ENCODE measurements at places on chromosomes 6 and 20.

- DNase-seq: no peak
Observed at GRCh38 chr6:146876271-146877151, 277.7 kb downstream of the ADGB start.

- no peak for DNase-seq
Observed at GRCh38 chr6:143761074-143761473, 82.1 kb upstream of the LTV1 start.

GRCh38 chr6:3748208-3749066 lies 3.1 kb downstream of the PXDC1 start:
- no peak for DNase-seq

DNA sequence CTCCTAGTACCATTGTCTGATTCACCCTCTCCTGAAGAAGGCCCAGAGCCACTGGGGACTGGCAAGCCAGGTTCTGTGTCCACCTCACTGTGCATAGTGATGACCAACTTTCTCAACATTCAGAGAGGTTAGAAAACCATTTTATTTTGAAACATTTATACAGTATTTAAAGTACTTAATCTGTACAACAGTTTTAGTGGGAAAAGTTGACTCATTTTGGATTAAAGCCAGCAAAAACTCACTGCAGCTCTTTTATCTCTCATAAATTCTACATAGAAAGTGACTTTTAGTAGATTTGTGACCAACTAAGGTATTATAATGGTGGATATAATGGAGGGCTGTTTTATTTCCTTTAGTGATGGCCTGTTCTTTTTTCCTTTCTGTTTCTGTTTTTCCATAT lies 9.7 kb downstream of the TULP4 start:
- DNase-seq: no peak

DNA sequence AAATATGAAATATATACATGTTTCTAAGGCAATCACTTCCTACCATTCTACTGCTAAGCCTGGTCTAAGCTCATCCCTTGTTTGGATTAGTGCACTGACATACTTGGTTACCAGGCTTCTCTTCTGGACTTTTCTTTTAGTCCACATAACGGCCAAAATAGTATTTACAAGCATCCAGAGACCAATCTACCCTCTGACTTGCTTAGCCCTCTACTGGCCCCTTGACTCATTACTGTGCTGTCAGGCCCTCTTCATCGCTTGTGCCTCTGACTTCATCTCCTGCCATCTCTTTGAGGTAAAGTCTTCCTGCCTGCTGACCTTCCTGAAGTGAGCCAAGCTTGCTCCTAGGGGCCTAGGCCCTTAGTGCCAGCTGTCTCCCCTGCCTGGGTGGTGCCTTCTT lies 35.1 kb downstream of the TULP4 start:
- DNase-seq: no peak

DNA sequence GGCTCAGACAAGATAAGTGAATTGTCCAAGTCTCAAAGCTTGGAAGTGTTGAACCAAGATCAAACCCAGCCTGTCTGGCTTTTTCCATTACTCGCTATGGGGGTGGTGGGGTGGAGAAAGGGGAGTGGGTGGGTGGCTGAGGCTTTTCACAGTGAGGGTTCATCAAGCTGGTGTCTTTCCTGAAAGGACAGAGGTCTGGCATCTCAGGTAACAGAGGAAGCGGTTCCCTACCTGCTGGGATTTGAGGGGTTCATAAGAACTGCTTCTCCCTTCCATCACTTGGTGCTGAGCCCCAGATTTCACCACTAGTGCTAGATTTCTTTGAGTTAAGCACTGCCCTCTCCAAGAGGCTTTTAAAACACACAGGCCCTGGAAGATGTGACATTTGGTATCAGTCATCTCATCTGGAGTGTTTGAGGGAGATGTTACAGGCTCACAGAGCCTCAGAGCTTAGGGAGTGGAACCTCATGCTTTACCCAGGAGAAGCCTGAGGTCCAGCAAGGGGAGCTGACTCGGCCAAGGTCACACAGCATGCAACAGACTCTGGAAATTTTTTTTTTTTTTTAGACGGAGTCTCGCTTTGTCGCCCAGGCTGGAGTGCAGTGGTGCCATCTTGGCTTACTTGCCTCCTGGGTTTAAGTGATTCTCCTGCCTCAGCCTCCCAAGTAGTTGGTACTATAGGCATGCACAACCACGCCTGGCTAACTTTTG lies 6.0 kb upstream of the VEGFA start:
- no peak for DNase-seq

DNA sequence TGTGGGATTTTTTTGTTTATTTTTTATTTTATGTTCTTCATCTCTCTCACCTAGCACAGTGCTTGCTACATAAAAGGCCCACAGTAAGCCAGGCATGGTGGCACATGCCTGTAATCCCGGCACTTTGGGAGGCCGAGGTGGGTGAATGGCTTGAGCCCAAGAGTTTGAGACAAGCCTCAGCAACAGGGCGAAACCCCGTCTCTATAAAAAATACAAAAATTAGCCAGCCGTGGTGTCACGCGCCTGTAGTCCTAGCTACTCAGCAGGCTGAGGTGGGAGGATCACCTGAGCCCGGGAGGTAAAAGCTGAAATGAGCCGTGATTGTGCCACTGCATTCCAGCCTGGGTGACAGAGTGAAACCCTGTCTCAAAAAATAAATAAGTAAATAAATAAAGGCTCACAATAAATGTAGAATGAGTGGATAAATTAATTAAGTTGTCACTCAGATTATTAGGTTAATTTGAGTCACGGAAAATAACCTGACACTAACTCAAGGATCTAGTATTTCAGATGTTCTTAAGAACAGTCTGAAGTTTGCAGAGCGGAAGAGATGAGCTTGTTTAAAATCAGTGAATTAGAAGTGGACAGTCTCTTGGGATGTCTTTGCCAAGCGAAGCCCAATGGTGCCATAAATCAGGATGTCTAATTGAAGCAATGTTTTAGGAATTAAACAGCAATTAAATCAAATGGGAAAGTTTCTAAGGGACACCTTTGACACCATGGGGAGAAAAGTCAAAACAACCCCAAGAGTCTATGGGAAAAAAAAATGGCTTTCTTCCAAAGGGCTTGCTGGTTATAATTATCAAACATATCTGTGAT lies 214.4 kb downstream of the ZNF217 start:
- DNase-seq: no peak

GRCh38 chr20:11311659-11312224 lies 606.0 kb upstream of the BTBD3 start:
- DNase-seq: no peak

- DNase-seq: no peak
Observed at GRCh38 chr6:125804264-125804663, 13.5 kb downstream of the NCOA7 start.

DNA sequence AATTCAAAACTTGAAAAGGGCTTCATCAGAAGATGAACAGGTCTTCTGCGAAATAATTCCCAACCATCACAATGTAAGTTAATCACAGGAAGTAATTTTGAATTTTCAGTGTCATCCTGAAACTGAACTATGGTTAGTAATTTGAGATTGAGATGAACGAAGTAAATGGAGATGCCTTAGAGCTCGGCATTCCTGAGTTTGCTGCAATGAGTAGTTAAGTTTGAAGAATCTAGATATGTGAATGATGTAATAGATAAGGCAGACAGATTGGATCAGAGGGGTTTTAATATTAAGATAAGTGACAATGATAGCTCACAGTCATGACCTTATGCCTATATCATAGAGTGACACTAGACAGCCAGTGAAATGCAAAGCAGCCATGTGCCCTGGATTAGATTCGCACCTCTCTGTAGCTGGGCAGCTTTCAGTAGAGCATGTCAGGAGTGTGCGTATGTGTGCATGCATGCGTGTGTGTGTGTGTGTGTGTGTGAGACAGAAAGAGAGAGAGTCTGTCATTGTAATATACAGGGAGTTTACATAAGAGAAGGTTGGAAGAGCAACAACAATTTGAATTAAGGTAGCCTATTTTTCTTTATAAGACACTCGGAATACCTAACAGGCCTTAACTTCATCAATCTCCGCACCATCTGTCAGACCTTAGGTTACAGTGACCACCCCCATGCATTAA lies 233.0 kb downstream of the GMPR start:
- no peak for DNase-seq

- DNase-seq: no peak
Observed at GRCh38 chr6:139327038-139327437, 35.2 kb upstream of the TXLNB start.

GRCh38 chr6:27986928-27987725 lies 30.1 kb downstream of the OR2B6 start:
- no peak for DNase-seq

DNA sequence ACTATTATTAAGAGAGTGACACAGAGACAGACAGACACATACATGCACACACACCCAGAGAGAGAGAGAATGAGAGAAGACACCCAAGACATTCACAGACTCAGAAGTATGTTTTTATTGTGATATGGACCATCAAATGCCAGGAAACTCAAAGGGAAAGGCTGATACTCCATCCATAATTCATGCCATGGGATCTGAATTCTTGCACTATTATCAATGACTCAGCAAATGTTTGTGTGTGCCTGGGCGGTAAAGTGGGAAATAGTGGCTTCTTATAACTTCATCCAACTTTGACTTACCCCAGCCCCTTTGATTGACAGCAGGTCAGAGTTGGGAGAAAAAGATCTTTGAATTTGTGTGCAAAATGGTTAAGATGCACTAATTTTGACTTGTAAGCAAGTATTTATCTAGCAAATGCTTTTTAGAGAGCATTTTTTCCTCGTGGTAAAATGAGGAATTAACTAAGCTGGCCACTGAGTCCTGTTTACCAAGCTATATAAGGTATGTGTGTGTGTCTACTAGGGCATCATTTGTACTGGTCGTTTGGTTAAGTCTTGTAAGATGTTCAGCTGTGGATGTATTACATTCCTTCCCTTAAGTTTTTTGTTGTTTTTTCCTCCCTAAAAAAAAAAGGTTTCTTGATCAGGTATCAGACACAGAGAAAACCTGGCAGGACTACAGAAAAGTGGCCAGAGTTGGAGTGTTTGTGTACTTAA lies 3.0 kb upstream of the CCN2 start:
- DNase-seq: no peak

DNA sequence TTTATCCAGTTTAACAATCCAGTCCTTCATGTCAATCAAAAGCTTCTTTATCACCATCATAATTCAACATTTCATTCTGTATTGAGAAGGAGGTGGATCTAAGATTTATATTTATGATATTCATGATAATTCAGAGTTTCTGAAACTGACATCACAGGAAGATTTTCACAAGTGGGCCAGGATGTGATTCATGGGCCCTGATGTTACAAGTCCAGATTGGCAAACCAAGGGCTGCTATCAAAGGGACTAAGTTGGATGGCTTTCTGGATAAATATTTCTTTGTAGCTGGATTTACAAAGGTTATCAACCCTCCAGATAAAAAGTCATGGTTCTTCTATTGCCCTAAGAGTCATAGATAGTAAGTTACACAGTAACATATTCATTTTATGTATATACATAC lies 866.5 kb downstream of the KIF16B start:
- no peak for DNase-seq

GRCh38 chr6:34056305-34057108 lies 89.4 kb downstream of the GRM4 start:
- no peak for DNase-seq

- no peak for DNase-seq
Observed at GRCh38 chr6:12586721-12587480, 129.7 kb upstream of the PHACTR1 start.

DNA sequence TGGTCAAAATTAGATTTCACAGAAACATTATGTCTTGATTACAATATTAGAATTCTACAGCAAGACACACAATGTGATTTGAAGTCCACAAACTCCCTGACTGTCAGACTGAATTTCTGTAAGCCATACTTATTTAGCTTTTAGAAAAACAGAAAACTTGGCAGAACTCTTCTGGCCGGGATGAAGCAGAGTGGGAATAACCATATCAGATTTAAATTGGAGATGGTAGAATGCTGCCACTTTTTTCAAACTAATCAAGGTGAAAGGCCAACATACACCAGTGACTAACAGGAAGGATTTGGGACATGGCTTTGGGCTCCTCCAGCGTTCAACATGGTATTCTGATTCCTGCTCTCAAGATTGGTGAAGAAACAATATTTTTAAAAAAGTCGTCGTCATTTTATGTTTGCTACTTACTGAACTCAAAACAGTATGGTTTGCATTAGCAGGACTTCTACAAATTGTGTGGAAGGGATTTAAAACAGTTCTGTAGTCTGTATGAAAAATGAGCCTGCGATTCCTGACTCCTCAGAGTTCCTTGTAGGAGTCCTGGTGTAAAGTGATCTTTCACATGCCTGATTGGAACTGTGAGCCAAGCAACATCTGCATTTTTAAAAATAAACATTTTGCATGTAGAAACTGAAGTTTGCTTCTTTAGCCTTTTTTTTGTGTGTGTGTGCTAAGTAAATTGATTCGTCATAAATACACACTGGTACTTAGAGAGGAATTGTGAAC lies 297.9 kb upstream of the SOX4 start:
- DNase-seq: no peak

DNA sequence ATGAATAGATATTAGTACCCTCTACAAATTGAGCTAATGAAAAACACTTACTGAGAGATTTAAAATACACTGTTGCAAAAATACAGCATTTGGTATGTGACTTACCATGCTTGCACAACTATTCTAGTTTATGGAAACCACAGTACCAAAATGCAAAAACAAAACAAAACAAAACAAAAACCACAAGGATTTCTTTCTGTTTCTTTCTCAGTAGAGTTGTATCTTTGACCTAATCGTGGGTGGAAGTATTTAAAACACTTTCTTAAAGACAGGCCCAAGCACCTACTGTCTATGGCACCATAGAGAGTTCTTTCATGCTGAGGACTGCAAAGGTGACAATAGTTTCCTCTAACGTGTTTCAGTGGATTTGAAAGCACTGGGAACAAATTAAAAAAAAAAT lies 95.3 kb upstream of the C6orf118 start:
- DNase-seq: no peak

DNA sequence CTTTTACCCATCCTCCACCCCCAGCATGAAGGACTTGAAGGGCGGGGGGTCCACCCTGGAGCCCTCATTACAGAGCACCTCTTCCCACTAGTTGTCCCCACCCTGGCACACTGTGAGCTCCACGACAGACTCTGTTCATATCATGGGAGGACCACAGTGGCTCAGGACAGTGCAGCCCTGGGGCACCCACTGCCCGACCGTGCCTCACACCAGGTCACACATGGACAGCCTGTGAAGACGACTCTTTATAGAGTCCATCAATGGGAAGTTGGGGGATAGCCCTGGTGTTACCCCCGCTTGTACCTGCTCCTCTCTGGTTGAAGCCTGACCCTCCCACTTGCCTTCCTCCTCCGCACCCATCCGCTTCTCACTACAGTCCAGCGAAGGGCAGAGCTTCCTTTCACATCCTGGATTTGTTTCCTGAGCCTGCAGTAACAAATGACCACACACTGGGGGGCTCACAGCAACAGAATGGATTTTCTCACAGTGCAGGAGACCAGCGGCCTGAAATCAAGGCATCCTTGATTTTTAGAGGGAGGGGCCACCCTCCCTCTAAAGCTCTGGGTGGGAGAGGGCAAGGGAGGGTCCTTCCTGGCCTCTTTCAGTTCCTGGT lies 15.5 kb downstream of the ZNF831 start:
- DNase-seq: no peak

DNA sequence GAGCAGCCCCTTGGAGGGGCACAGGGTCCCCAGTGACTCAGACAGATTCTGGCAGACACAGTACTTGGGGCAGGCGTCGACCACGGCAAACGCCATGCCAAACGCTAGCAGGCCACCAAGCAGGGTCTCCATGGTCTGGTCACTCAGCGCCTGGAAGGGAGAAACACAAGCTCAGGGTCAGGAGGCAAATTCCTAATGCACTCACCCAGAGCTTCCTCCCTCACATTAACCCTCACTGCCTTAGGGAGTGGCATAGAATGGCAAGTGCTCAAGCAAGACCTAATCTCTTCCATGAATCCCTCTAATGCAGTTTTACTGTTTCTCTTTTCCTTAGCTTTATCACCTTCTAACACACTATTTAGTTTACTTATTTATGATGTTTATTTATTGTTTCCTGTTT lies 154.2 kb downstream of the LRFN2 start:
- DNase-seq: no peak

- no peak for DNase-seq
Observed at GRCh38 chr20:1368448-1369199, 24.2 kb downstream of the FKBP1A start.

All from stimulated activated CD8-positive, alpha-beta memory T cell treated with anti-CD3 and anti-CD28 coated beads, Interleukin-15, amount 100 ng/mL, for 4 hours (primary cell).